Caudate nucleus (tissue), 63 donors: ENCODE measurements at places on chromosomes 5 and 9.
A peak's percentile ranks its signal among the peaks of the same experiment; 100 is the strongest.

DNA sequence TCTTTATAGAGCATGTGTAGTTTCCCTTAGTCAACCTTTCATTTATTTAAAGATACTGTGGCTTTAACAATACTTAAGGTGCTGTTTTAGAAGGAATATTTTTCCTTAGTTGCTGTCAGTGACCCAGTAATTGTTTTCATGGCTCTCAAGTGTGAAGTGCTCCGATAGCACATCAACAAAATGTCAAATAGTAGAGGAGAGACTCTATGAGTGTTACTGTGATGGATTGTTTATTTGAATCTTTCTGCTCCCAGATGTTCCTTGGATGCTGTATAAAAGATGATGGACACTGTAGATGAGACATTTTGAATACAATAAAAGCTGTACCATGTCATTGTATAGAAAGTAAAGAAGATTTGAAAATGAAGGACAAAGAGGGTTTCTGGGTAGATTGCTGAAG lies 1185.7 kb upstream of the C9orf72 start:
- no peak for DNase-seq

DNA sequence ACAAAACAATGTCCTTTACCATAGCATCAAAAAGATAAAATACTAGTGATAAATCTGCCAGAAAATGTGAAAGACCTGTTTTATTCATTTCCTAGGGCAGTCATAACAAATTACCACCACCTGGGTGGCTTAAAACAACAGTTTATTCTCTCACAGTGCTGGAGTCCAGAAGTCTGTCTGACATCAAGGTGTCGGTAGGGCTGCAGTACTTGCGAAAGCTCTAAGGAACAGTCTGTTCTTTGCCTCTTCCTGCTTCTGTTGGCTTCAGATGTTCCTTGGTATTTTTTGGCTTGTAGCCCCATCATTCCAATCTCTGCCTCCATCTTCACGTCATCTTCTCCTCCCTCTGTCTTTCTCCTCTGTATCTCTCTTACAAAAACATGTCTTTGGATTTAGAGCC lies 51.0 kb downstream of the PTPDC1 start:
- DNase-seq = no peak

DNA sequence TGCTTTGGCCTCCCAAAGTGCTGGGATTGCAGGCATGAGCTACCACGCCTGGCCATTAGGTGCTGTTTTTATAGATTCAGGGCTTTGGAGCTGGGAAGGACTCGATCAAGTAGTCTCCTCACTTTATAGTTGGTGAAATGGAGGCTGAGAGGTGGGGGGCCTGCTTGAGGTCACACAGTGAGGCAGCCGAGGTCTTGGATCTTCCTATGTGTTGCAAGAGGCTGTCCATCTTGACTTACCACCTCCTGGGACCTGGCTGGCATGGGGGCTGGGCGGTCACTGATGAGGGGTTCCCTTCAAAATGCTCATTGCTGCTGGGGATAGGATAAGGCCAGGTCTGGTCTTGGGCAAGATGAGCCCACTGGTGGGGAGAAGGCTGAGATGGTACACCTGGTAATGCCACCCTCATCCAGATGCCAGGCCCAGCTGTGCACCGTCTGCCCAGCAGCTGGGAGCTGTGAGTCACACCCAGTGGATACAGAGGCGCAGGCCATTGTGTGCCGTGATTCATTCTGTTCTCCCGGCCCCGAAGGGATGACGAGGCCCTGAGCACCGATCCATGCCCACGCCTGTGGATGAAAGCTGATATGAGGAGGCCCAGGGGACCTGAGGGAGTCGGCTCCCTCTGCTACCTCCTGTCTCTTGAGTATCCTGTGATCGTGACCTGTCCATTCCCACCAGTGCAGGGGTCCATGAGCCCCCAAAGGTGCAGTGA lies 10.5 kb upstream of the NDST1 start:
- peak; percentile 28 for DNase-seq

DNA sequence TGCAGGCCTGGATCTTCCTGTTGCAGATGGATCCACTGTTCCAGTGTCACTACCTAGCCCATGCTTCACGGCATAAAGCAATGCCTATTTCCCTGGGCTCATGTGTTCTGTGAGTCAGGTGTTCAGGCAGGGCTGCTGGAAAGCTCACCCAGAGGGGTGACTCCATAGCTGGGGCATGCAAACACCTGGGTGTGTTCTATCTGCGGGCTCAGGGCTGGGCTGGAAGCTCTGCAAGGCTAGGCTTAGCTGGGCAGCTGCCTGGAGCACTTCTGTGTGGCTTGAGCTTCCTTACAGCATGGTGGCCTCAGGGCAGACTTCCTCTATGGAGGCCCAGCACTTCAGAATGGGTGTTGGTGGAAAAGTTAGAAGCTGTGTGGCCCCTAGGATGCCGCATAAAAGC lies 139.9 kb downstream of the GADD45G start:
- no peak for DNase-seq

- no peak for DNase-seq
Observed at GRCh38 chr5:1304033-1304432, 9.2 kb upstream of the TERT start.

DNA sequence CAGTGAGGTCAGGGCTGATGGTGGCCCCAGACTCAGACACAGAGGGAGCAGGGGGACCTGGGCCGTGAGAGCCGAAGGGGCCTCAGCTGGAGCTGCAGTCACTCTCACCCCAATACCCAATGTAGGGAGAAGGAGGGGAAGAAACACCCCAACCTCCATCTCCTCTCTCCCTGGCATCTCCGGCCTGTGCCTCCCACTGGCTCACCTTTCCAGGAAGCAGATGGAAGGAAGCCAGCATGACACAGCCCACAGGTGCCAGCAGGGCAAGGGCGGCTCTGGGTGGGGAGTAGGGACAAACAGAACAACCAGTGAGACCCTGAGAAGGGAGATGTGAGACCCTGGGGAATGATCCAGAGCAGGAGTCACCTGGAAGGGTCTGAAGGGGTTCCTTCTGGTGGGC lies 3.0 kb upstream of the CRB2 start:
- no peak for DNase-seq

DNA sequence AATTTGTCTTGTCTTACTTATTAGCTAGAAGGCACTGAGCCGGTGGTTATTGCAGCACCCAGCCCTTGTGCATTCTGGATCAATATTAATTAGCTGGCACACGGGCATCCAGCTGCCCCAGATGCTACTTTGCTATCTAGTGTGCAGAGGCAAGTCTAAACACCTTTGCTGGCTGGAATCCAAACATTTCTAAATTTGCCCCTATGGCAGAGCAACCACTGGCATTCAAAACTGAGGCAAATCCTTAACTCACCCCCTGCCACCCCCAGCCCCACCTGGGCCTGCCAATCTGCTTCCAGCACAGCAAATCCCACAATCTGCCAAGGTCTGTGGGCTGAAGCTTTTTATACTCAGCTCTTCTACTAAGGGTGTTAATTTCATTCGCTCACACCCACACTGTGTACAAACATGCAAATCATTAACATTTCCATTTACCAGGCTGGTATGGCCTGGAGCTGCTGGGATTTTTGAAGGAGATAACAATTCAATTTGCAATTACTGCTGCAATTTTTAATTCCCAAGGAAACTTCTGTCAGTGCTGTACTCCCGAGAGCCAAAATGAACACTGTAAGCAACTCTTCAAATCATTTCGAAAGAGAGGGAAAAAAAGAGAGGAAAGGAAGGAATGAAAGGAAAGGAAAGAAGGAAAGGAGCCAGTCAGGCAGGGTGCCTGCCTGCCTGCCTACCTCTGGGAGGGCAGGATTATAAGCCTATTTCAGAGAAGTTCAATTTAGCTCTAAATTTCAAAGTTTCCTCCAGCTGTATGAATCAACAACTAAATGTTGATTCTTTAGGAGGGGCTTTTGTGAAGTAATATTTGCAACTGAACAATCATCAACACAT lies 35.5 kb downstream of the RAPGEF1 start:
- no peak for DNase-seq

- no peak for DNase-seq
Observed at GRCh38 chr5:137609127-137609526, 110.0 kb upstream of the SPOCK1 start.

DNA sequence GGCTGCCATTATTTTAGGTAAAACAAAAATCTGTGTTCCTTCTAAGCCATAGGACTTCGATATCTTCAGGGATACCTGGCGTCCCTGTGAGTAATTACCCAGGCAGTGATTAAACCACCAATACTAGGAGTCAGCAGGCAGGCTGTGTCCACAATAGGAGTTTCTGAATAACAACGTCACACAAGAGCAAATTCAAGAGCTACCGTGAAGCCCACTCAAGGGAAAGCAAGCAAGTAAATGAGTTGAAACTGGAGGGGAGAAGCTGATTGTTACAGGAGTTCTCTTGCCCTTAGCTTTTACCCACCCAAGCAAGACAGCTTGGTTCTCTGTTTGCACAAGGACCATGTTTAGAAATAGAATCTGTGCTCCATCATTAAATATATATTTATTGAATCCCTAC lies 50.8 kb downstream of the SEMA5A start:
- no peak for DNase-seq

DNA sequence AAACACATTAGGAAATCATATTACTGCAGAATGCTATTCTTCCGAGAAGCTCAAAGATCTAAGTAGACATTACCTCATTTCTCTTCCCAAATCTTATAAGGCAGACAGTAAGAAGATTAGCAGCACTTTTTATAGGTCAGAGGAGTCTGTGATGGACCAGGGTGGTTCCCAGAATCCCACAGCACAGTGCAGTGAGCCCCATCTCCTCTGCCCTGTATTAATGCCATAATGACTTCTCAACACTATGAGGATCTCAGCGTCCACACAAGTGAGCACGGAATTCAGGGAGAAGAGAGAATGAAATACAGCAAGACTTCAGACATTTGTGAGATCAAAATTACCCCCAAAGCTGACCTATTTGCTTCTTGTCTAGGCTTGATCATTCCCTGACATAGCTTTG lies 49.9 kb downstream of the PRUNE2 start:
- no peak for DNase-seq

DNA sequence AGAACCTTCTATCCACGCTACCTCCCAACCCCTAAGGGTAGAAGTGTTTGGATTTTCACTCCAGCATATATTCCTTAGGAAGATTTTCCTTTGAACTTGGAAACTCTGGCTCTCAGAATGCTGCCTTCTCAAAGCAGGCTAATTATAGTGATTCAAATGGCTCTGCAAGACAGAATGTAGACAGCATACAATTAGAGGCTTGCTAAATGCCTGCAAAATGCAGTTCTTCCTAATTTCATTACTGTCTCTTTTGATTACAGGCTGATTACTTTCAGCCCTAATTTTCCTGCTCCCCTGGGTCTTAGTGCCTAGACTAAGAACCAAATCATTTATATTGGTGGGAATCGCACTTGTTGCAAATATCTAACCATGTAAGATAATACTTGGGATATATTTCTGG lies 50.8 kb downstream of the ANKDD1B start:
- DNase-seq = no peak

DNA sequence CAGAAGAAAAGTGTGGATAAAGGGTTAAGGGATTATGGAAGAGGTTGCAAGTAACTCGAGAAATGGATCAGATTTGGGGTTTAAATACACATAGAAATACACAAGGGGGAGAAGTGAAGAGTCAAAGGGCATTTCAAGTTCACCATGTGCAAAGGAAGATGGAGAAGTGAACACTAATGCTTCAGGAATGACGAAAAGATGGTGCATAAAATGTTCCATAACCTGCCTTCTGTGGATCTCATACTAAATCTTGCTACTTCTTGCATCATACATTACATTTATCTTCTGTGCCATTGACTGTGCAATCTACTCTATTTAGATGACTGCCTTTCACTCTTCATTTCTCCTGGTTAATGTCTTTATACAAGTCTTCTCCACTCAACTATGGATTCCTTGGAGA lies 5.7 kb upstream of the SMC2 start:
- DNase-seq = no peak

DNA sequence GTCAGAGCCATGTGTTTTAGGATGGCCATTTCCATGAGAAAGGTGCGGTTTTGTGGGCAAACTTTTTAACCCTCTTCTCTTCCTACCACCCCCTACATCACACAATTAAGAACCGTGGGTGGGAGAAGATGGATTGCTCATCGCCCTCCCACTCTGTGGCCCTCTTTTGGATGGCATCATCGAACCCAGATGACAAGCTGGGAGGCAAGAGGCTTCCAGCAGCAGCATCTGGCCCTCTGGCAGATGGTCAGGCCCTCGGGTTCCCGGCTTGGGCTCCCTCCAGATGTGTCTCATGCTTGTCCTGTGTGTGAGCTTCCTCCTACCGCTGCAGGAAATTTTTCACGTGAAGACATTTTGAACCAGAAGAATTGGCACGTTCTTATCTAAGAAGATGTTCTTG lies 199.9 kb downstream of the EBF1 start:
- no peak for DNase-seq

GRCh38 chr5:67538855-67539506 lies 342.4 kb upstream of the CD180 start:
- no peak for DNase-seq

DNA sequence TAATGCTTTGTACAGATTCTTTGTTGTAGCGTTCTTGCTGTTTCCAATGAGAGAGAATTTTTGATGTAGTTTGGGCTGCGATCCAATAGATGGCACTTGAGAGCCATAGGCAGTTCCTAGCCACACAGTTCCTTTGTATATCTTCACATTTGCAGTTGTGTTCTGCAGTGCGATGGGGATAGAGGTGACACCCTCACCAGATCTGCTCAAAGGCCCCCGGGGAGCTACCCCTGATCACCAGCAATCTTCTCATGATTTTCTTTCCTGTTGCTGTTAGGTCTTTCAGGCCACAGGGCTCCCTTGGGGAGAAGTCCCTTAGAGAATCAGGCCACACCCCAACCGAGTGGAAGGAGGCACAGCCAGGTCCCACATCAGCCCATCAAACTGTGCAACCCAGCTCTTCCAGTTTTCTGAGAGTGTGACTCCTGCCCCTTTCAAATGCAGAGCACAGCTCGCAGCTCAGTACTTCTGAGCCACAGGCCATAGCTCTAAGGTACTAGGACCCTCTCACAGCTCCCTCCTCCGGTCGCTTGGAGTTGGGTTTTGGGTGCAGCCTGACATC lies 353.7 kb downstream of the SLCO4C1 start:
- DNase-seq = no peak

DNA sequence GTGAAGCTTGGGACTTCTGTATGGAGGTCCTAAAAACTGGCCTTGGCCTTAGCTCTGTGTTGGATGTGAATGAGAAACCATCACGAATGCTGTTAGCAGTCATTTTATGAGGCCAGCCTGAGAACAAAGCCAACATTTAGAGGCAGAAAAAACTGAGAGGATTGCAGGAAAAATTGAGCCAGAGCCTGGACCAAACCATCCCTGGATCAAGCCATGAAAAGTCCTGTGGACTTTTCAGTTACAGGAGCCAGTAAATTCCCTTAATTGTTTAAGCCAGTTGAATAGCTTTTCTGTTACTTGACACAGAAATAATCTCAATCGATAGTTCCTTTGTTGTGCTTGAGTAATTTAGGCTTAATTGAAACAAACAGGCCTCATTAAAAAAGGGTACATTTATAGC lies 42.6 kb upstream of the SPATA31D4 start:
- DNase-seq = no peak

DNA sequence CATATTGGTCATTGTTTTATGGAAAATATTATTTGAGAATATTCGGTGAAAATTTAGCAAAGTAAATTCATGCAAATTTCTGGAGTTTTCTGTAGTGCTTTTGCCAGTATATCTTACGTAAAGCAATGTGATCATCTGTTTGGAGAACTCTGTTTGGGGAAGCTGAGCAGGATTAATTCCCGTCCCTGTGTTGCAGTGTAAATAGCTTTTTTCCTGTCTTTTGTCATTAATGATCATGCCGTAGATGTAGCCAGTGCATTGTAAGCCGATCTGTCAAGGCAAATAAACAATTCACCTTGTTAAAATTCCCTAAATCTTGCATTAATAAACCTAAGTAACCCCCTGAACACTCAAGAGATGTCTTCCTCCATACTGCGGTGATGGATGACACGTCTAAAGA lies 39.2 kb downstream of the PPIC start:
- no peak for DNase-seq

- DNase-seq = no peak
Observed at GRCh38 chr5:41246376-41246775, 33.0 kb upstream of the C6 start.
